ENCODE measurements at places on chromosomes 3 and 15. TPM values are rescaled to one million over a fixed set of nuclear protein-coding genes. Genes with fewer than 3 reads are reported as not detected.

Gene SLCO3A1
- total RNA-seq, result 11.9 TPM

Gene PTPRG
- 54.5 TPM for total RNA-seq

Gene C3orf70
- not detected for total RNA-seq

Gene ALPK3
- 0.10 TPM for total RNA-seq

Gene MUSTN1
- not detected for total RNA-seq

Gene ULK3
- total RNA-seq, result 27.6 TPM

Gene COL6A5
- not detected for total RNA-seq

Gene ADAMTSL3
- total RNA-seq, result 1.2 TPM

Gene FBXW12
- total RNA-seq, result not detected
